ENCODE measurements at places on chromosomes 5 and 9.

GRCh38 chr5:137734331-137734730, 1.6 kb downstream of the KLHL3 start:
- no peak for DNase-seq

DNA sequence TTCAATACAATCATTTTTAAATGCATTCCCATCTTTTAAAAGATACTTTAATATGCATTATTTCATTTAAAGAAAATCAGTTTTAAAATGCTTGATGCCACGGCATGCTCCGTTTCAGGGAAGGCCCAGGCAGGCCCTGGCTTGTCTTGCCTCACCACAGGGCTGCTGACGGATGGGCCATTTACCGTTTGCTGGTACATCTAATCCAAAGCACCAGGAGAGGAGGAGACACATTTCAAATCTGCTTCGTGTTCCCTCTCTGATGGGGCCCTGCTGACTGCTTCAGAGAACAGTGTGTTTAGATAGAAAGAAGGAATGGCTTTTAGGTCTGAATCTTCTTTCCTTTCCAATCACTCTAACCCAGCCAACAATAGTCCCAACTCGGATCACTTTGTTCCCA, 185.2 kb downstream of the DCP2 start:
- DNase-seq, result no peak

DNA sequence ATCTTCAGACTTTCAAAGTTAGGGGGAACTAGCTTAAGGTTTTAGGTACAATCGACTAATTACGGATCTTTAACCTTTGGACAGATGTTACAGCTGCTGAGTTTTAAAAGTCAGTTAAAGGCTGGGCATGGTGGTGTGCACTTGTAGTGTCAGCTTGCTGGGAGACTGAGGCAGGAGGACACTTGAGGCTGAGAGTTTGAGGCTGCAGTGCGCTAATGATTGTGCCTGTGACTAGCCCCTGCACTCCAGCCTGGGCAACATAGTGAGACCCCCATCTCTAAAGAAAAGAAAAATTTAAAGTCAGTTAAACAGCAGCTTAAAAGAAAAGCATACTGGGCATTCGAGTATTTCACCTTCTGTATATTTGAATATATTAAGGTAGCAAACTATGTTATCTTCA, 51.4 kb downstream of the JMY start:
- no peak for DNase-seq

GRCh38 chr5:17088051-17088450, 129.4 kb upstream of the BASP1 start:
- DNase-seq, result no peak

GRCh38 chr5:7529880-7530279, 133.9 kb downstream of the ADCY2 start:
- no peak for DNase-seq

DNA sequence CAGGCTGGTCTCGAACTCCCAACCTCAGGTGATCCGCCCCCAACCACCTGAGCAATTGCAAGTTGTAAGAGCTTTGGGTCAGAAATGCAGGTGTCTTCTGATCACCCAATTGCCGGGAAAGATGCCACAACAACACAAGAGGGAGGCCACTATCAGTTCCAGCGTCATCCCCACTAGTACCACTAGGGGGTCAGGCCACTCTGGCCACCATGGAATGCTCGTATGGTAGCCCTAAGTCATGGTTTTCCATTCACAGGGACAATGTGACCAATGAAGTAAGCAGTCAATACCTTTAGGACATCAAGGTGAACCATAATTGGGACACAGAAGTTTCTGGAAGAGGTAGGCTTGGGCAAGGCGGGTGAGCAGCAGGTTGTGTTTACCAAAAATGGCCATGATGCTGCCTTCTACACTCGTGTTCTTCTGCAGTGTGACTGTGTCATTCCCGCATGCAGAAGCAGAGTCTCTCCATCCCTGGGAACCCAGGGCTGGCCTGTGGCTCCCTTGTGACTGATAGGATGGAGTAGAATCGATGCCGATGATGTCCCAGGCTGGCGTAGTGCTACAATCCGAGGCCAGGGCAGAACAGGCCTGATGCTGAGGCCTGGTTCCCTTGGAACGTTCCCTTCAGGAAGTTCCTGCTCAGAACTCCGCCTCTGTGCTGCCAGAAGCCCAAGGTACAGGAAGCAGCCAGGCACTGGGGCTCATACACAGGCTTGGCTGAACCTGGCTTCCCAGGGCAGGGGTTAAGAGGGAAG, 42.2 kb upstream of the ANKRD33B start:
- DNase-seq, result no peak

GRCh38 chr5:72194846-72195245, 87.6 kb downstream of the MAP1B start:
- peak; percentile 10 for DNase-seq

DNA sequence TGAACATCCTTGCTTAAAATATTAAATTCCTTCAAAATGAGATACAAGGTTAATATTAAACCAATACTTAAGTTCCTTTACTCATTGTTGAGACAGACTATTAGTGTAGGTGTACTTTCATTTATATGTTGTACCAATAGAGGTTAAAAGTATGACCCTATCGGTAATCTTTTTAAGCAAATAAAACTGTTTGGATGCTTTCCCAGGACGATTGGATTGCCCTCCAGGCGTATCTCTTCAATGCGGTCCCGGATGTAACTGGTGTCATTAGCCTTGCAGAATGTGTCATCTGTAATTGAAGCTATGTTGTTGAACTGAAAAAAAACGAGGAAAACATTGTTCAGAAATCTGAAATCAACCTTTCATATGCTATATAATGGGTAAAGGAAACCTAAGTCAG, 18.9 kb downstream of the OGN start:
- no peak for DNase-seq

- no peak for DNase-seq
These were observed 34.5 kb upstream of the NIPBL start for GRCh38 chr5:36842087-36842486.

DNA sequence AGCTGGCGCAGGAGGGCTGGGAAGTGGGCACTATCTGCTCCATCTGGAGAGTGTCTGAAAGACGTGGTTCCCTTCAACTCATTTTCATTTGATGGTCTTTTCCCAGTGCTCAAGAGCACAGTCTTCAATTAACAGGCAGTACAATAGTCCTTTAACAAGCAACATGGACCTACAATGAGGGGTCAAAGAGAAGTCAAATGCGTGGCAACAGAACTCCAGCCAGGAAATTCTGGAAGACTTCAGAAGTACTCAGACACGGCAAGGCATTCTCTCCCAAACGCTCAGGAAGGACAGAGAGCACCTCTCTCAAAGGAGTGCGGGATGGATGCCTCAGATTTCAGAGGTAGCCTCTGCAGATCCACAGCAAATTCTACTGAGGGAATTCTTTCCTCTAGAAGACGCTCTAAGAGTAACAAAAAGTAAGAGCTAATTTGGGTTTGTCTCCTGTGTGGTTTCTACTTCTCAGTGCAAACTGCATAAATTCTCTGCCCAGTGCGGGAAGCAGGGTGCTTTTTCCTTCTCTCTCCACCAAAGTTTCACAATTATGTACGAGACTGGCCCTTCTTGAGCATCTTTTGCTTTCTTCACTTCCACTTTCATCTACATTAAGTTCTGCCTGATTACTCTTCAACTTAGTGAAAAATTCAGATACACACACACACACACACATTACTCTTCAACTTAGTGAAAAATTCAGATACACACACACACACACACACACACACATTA, 56.4 kb downstream of the LHFPL2 start:
- no peak for DNase-seq

GRCh38 chr9:138022121-138022741, 144.6 kb downstream of the CACNA1B start:
- DNase-seq, result no peak

DNA sequence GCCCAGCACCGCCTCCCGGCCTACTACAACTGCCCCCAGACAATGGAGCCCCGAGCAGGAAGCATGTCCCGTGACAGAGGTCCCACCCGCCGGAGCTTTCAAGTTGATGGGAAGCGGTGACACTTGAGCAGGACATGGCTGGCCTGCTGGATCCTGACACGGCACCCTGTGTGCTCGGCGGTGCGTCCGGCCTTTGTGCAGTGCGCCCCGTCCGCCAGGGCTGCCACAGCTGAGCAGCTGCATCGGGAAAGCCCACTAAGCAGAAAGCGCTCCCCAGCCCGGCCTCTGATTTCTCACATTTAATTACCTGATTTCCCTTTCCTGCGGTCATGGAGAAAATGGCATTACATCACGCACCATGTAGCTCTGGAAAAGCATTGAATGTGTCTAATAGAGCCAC, 611.9 kb downstream of the IRX1 start:
- DNase-seq, result no peak

DNA sequence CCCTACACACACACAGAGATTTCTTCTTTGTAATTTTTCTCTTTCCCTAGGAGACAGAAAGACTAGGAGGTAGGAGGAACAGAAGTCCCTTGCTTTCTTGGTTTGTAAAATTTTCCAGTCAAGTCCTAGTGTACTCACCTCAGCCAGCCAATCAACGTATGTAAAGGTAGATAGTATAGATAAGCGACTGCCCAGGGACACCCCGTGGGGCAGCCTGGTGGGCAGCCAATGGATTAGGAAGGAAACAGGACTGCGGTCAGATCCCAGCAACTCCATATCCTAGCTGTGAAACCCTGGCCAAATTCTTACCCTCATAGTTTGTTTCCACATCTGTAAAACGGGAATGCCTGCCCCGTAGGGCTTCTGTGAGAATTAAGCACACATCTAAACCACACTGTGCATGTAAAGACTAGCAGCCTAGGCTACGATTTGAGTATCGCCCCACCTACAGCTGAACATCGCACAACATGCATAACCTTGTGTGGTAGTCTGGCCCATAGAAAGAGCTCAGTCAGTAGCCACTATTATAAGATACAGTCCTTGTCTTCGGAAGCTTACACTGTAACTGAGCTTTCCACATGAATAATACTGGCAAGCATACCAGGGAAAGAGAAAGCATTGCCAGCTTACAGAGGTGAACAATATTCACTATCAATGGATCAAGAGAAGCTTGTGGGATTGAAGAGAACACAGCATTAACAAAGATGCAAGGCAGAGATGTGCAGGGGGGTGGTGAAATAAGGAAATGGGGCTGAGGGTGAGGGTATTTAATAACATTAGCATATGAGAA, 353.4 kb upstream of the PANK3 start:
- DNase-seq, result no peak

GRCh38 chr5:155189476-155189875, 175.9 kb downstream of the KIF4B start:
- DNase-seq, result no peak

- DNase-seq, result no peak
These were observed 34.3 kb upstream of the FSD1L start for GRCh38 chr9:105413525-105413924.

GRCh38 chr9:22383718-22384117, 62.9 kb upstream of the DMRTA1 start:
- no peak for DNase-seq

DNA sequence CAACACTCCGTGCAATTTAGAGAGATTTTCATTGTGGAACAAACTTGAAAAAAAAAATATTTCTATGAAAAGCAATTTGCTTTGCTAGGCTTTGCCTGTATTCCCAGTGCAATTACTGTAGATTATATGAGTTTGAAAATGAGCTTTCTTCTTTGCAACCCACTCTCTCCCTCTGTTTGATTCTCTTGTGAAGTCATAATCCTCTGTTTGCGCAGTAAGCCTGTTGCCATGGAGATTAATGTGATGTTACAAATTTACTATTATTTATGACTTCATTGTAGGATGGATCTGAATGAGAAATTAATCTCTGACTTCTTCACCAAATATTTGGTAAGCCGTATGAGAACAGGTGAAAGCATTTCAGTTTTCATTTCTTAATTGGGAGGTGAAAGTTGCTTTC, 320.3 kb downstream of the SPATA31D1 start:
- no peak for DNase-seq

DNA sequence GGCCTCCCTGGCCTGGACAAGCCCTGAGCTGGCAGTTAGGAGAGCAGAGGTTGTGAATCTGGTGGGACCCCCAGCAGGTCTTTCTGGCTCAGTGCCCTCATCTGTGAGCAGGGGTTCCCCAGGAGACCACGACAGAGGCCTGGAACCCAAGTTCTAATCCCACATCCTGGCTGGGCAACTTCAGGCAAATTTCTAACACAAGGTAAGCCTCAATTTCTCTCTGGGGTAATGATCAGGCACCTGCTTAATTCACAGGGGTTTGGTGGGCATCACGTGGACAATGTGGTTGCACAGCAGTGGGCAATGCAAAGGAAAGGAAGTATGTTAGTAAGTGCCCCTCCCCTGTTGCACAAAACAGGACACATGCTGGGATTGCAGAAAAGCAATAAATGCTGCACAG, 1.9 kb upstream of the KCNIP1 start:
- no peak for DNase-seq

Measured in activated effector memory CD4-positive, alpha-beta T cell treated with Interleukin-2 at 50 U/mL for 16 hours (primary cell).